ENCODE measurements at places on chromosomes 3 and 15. TPM values are rescaled to one million over a fixed set of nuclear protein-coding genes. Genes with fewer than 3 reads are reported as not detected.

The ADGRG7 gene
- total RNA-seq: not detected

The GNB4 gene
- total RNA-seq: 53.0 TPM

The LTF gene
- total RNA-seq: 2.3 TPM

The NBEAL2 gene
- total RNA-seq: 99.6 TPM

The A4GNT gene
- total RNA-seq: not detected

The CSK gene
- total RNA-seq: 52.3 TPM

The CLDN16 gene
- 0.18 TPM for total RNA-seq

The SLC24A1 gene
- 8.3 TPM for total RNA-seq

The SERPINI2 gene
- not detected for total RNA-seq

The PODXL2 gene
- total RNA-seq: 12.3 TPM

The MKRN3 gene
- 0.71 TPM for total RNA-seq

The CALML4 gene
- 10.8 TPM for total RNA-seq

- no peak for DNase-seq
- H3K27ac ChIP-seq: no peak overlapping the region
- no peak overlapping the region for H3K4me3 ChIP-seq
- H3K4me1 ChIP-seq: no peaks in the 10 kb centered on the region
- no peaks in the 10 kb centered on the region for H3K27me3 ChIP-seq
- no peaks in the 10 kb centered on the region for H3K36me3 ChIP-seq
Measured at GRCh38 chr3:148227534-148227933, 470.2 kb upstream of the AGTR1 start.

- no peaks in the 10 kb centered on the region for H3K27me3 ChIP-seq
- H3K27ac ChIP-seq: no peak overlapping the region
- no peaks in the 10 kb centered on the region for H3K36me3 ChIP-seq
- no peak overlapping the region for H3K4me3 ChIP-seq
Measured at GRCh38 chr3:197809356-197810020, 18.4 kb downstream of the LRCH3 start.

GRCh38 chr3:144663456-144664436 lies 692.1 kb downstream of the DIPK2A start:
- no peak overlapping the region for H3K27ac ChIP-seq
- H3K36me3 ChIP-seq: no peaks in the 10 kb centered on the region
- no peaks in the 10 kb centered on the region for H3K27me3 ChIP-seq
- DNase-seq: no peak

GRCh38 chr15:66876421-66876730 lies 174.3 kb downstream of the SMAD6 start:
- H3K27ac ChIP-seq: no peak overlapping the region
- H3K4me3 ChIP-seq: no peak overlapping the region
- no peak for DNase-seq
- no peaks in the 10 kb centered on the region for H3K27me3 ChIP-seq
- no peaks in the 10 kb centered on the region for H3K4me1 ChIP-seq

- H3K27me3 ChIP-seq: no peaks in the 10 kb centered on the region
- DNase-seq: no peak
- no peaks in the 10 kb centered on the region for H3K36me3 ChIP-seq
- H3K27ac ChIP-seq: no peak overlapping the region
- H3K4me3 ChIP-seq: no peak overlapping the region
Measured at GRCh38 chr15:27741226-27741860, 357.8 kb downstream of the OCA2 start.

- H3K27me3 ChIP-seq: no peaks in the 10 kb centered on the region
- H3K4me1 ChIP-seq: peaks cover 4% of the 10 kb centered on the region
- H3K27ac ChIP-seq: no peak overlapping the region
- no peaks in the 10 kb centered on the region for H3K36me3 ChIP-seq
- H3K4me3 ChIP-seq: no peak overlapping the region
Measured at GRCh38 chr3:33883538-33883950, 85.1 kb downstream of the PDCD6IP start.

DNA sequence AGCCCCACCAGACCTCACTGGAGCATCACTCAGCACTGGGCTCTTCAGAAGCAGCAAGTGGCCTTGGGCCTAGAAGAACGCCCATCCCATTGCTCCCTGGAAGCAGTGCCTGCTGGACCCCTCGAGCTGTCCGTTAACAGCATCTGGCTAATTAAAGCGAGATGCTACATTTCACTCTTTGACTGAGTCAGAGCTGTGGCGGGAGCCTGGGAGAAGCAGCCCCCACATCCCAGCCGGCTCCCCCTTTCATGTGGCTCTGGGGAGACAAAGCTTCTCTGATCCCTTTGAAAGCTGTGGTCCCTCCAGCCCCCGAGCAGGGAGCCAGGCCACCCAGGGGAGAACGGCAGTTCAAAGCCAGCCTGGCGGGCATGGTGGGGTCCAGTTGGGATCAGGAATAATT lies 103.7 kb downstream of the MEGF11 start:
- H3K4me1 ChIP-seq: no peaks in the 10 kb centered on the region
- H3K4me3 ChIP-seq: no peak overlapping the region
- no peak overlapping the region for H3K27ac ChIP-seq

- no peaks in the 10 kb centered on the region for H3K27me3 ChIP-seq
- H3K4me3 ChIP-seq: no peak overlapping the region
- no peaks in the 10 kb centered on the region for H3K4me1 ChIP-seq
- H3K27ac ChIP-seq: no peak overlapping the region
- no peaks in the 10 kb centered on the region for H3K36me3 ChIP-seq
Measured at GRCh38 chr15:80447077-80447476, 42.9 kb downstream of the ARNT2 start.

- no peaks in the 10 kb centered on the region for H3K36me3 ChIP-seq
- H3K4me1 ChIP-seq: no peaks in the 10 kb centered on the region
- H3K27ac ChIP-seq: no peak overlapping the region
- no peaks in the 10 kb centered on the region for H3K27me3 ChIP-seq
Measured at GRCh38 chr3:191781044-191781443, 320.1 kb downstream of the PYDC2 start.

- peaks cover 11% of the 10 kb centered on the region for H3K27me3 ChIP-seq
- H3K27ac ChIP-seq: no peak overlapping the region
- DNase-seq: no peak
- H3K4me3 ChIP-seq: no peak overlapping the region
- no peaks in the 10 kb centered on the region for H3K4me1 ChIP-seq
Measured at GRCh38 chr15:29134641-29135308, 134.8 kb downstream of the NSMCE3 start.

GRCh38 chr3:50442945-50443579 lies 60.4 kb downstream of the CACNA2D2 start:
- DNase-seq: no peak
- H3K4me1 ChIP-seq: peaks cover 19% of the 10 kb centered on the region
- H3K36me3 ChIP-seq: no peaks in the 10 kb centered on the region
- H3K27ac ChIP-seq: peak overlapping the region; percentile 2

DNA sequence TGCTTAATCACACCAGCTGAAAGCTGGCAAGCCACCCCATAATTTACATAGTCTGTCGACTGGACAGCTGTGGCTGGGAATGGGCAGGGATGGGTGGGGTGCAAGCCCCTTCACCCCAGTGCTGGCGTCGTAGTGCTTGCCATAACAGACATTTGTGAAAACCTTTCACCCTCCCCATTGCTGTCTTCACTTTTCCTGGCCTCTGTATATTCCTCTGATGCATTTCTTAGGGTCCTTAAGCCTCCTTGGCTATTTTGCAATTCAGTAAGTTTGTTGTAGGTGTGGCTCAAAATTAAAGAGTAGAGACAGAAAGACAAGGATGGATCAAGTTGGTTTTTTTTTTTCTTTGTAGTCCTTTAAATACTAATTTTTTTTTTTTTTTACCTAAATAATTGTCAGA lies 383.3 kb upstream of the MCTP2 start:
- no peaks in the 10 kb centered on the region for H3K36me3 ChIP-seq
- H3K4me3 ChIP-seq: no peak overlapping the region
- H3K4me1 ChIP-seq: no peaks in the 10 kb centered on the region
- no peaks in the 10 kb centered on the region for H3K27me3 ChIP-seq
- H3K27ac ChIP-seq: no peak overlapping the region
- no peak for DNase-seq

DNA sequence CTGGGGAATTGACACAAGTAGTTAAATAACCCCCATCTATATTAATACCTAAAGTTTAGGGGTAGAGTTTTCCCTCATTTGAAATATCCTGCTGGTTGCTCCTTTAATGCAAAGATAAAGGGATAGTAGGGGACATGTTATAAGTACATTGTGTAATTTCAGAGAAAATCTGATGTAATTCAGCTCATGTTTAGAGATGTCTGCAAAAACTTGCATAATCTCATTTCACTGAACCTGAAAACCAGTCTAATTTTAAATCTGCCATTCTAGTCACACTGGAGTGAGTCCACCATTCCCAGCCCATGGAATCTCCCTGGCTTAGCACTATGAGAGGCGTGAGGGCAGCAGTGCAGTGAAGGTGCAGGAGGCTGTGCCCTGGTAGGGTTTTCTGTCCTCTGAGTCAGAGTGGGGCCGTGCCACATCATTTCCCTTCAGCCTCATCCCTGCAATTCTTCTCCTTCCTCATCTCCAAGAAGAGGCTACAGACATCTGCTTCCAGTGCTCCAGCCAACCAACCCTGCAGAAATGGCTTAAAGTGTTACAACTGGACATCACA lies 246.3 kb upstream of the UMPS start:
- H3K36me3 ChIP-seq: no peaks in the 10 kb centered on the region
- DNase-seq: no peak
- H3K27me3 ChIP-seq: no peaks in the 10 kb centered on the region
- H3K4me3 ChIP-seq: no peak overlapping the region
- H3K27ac ChIP-seq: no peak overlapping the region

- no peaks in the 10 kb centered on the region for H3K36me3 ChIP-seq
- no peak overlapping the region for H3K27ac ChIP-seq
- no peaks in the 10 kb centered on the region for H3K27me3 ChIP-seq
- no peak overlapping the region for H3K4me3 ChIP-seq
- H3K4me1 ChIP-seq: no peaks in the 10 kb centered on the region
- peak; percentile 14 for DNase-seq
Measured at GRCh38 chr15:101139986-101140696, 111.7 kb downstream of the CHSY1 start.

DNA sequence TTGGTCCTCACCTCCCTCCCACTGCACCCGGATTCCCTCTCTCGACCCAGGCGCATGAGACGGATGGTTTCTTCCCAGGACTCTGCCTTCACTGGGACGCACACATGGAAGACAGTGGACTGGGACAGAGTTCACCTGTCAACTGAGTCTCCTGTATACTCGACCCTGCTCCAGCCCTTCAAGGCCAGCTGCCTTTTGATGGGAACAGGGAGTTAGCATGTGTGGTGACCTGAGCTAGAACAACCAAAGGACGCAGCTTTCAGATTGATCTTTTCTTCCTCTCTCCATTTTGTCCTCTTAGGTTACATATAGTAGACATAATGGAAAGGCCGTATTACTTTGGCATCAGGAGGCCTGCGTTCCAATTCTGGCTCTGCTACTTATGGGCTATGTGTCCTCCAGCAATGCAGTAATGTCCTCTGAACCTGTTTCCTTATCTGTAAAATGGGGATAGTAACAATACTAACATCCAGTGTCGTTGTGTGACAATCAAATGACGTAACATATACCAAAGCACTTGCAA lies 94.1 kb downstream of the PEX5L start:
- H3K27me3 ChIP-seq: peaks cover 23% of the 10 kb centered on the region
- H3K27ac ChIP-seq: no peak overlapping the region
- no peaks in the 10 kb centered on the region for H3K4me1 ChIP-seq
- H3K36me3 ChIP-seq: no peaks in the 10 kb centered on the region
- DNase-seq: no peak
- no peak overlapping the region for H3K4me3 ChIP-seq

DNA sequence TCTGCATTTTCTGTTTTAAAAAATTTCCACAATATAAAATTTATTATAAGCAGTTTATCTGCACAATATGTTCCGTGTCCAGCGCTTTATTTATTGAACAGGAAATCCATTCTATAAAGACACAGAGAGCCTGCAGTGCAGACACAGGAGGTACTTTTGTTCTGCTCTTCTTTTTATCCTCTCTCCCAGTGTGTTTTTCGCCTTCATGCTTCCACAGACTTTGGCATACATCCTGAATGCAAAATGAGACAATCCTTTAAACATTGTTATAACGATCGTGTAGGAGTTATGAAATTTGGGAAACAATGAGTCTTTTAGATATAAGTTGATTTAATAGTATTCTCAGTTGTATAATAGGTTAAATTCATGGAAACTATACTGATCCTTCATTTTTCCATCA lies 749.2 kb downstream of the NAALADL2 start:
- no peaks in the 10 kb centered on the region for H3K27me3 ChIP-seq
- no peaks in the 10 kb centered on the region for H3K36me3 ChIP-seq
- no peak overlapping the region for H3K27ac ChIP-seq
- no peak overlapping the region for H3K4me3 ChIP-seq

GRCh38 chr3:137464341-137464740 lies 299.8 kb upstream of the SOX14 start:
- H3K36me3 ChIP-seq: no peaks in the 10 kb centered on the region
- no peaks in the 10 kb centered on the region for H3K27me3 ChIP-seq
- no peak for DNase-seq
- no peak overlapping the region for H3K4me3 ChIP-seq
- H3K4me1 ChIP-seq: no peaks in the 10 kb centered on the region

- H3K27ac ChIP-seq: no peak overlapping the region
- no peaks in the 10 kb centered on the region for H3K4me1 ChIP-seq
- no peaks in the 10 kb centered on the region for H3K36me3 ChIP-seq
- no peak overlapping the region for H3K4me3 ChIP-seq
- no peak for DNase-seq
Measured at GRCh38 chr3:130761730-130762311, 15.2 kb upstream of the PIK3R4 start.

DNA sequence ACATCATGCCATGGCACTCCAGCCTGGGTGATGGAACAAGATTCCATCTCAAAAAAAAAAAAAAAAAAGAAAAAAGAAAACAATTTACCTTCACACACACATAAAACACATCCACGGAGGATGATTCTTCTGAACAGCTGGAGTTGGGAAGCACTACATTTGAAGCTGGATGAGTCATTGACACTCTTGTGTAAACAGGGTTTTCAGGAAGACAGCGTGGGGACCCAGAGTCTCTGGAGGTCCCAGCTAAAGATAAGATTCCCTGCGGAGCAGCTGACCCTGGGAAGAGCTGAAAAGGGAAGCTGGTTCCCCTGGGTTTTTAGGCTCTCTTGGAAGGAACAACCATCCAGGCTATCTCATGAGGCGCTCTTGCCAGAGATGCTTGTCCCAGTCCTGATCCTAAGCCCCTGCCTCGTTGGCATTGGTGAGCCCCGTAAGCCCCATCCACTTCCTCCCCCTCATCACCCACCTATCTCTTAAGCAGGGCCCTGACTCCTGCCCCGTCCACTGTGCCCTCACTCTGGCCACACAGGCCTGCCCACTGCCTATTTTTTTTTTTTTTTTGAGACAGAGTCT lies 32.0 kb upstream of the FURIN start:
- H3K4me1 ChIP-seq: peaks cover 74% of the 10 kb centered on the region
- H3K27ac ChIP-seq: no peak overlapping the region
- H3K36me3 ChIP-seq: no peaks in the 10 kb centered on the region
- DNase-seq: no peak

- no peak overlapping the region for H3K4me3 ChIP-seq
- H3K36me3 ChIP-seq: no peaks in the 10 kb centered on the region
- no peaks in the 10 kb centered on the region for H3K27me3 ChIP-seq
- H3K4me1 ChIP-seq: no peaks in the 10 kb centered on the region
- no peak overlapping the region for H3K27ac ChIP-seq
Measured at GRCh38 chr3:69273896-69274295, 112.0 kb downstream of the FRMD4B start.

GRCh38 chr3:113436809-113437208 lies 4.5 kb downstream of the CFAP44 start:
- no peaks in the 10 kb centered on the region for H3K27me3 ChIP-seq
- no peaks in the 10 kb centered on the region for H3K4me1 ChIP-seq
- H3K36me3 ChIP-seq: no peaks in the 10 kb centered on the region
- H3K4me3 ChIP-seq: no peak overlapping the region
- DNase-seq: no peak
